Activated gamma-delta T cell treated with anti-CD3 and anti-CD28 coated beads, Interleukin-2, amount 50 U/mL, for 16 hours (primary cell): ENCODE measurements at places on chromosomes 13 and 19.

- no peak for DNase-seq
Observed at GRCh38 chr13:37382146-37382545, 216.4 kb downstream of the POSTN start.

DNA sequence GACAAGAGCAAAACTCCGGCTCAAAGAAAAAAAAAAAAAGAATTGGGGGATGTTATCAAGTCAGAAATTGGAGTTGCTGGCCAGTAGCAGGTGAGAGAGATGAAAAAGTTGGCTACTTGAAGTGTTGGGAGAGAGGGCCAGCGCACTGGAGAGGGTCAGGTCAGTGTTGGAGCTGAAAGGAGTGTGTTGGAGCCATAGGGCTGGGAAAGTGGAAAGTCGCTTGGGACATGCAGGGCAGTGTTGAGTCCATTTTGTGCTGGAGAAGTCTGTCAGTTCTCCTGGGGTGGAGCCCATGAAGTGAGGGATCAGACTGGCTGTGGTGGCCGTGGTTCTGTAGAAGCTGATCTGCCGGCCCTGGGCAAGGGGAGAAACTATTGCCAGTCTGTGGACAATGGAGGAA, 1.7 kb downstream of the PPP1R37 start:
- DNase-seq, result no peak

DNA sequence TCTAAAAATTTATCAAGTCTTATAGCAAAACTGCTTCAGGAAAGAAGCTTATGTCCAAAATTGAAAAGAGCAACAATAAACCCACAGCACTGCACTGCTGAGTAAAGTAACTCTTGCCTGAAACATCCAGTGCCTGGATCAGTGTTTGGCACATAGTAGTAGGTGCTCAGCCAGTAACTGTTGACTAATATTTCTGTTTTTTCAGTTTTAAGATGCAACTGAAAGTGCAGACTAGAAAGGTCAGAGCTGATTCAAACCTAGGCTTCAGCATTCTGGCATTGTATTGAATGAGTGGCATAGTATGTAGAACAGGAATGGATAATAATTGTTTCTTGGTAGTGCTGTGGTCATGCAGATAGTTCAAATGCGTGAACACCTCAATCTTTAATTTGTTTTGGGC, 67.6 kb downstream of the UBL3 start:
- DNase-seq, result no peak

GRCh38 chr13:22009500-22009899, 338.6 kb downstream of the FGF9 start:
- DNase-seq, result no peak
